Astrocyte of the cerebellum (primary cell): ENCODE measurements at places on chromosomes 5 and 9.

DNA sequence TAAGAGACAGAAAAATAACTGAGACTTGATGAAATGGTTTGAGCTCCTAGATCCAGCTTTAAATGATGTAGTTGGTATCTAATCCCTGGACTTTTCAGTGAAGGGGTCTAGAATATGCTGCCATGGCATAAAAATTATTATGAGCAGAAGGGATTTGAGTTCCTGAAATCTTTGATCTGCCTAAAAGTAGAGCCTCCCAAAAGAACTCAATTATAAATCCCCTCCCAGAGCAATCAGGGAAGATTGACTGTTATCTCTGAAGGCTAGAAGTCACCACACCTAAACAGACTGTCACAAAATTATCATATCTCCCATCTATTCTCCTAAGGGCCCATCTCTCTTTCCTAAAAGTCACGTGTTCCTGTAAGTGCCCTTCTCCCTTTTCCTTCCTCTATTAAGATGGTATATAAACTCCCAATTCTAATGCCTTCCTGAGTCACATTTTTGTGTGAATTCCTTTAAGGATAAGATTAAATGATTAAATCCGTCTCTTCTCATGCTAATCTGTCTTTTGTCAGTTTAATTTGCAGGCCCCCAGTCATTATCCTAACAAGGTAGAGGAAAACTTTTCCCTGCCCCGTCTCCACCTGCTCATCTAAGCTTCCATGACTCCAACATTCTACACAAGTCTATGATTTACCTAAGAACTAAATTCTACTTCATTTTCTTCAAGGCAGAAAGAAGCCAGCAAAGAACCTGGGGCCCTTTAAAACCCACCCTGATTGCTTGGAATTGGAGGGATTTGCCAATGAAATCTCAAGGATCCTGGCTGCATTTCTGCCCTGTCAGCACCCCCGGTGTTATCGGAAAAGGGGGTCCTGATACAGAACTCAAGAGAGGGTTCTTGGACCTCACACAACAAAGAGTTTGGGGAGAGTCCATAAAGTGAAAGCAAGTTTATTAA is 47.1 kb upstream of the PWWP2A start:
- no peak for DNase-seq

- no peak for DNase-seq
Observed at GRCh38 chr9:117412841-117413240, 2.0 kb downstream of the ASTN2 start.

GRCh38 chr5:115542651-115543364 is 1.8 kb downstream of the FEM1C start:
- no peak for DNase-seq

DNA sequence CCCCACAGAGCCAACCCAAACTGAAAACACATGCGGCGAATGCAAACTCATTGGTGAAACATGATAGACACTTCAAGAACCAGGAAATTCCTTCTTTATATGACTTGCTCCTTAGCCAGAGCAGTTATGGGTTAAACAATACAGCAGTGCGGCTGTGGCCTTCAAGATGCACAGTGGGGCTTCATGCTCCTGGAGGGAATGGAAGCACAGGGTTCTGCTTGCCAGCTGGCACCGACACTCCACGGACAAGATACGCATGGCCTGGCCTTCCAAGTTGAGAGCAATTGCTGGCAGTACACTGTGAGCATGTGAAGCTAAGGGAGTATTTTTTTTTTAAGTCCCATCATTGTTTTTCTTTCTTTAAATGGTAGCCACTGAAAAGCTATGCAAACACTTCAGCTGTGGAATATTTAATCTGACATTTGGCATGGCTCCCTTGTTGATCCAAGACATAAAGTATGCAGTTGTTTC is 451.6 kb upstream of the CD180 start:
- peak; percentile 99 for DNase-seq

DNA sequence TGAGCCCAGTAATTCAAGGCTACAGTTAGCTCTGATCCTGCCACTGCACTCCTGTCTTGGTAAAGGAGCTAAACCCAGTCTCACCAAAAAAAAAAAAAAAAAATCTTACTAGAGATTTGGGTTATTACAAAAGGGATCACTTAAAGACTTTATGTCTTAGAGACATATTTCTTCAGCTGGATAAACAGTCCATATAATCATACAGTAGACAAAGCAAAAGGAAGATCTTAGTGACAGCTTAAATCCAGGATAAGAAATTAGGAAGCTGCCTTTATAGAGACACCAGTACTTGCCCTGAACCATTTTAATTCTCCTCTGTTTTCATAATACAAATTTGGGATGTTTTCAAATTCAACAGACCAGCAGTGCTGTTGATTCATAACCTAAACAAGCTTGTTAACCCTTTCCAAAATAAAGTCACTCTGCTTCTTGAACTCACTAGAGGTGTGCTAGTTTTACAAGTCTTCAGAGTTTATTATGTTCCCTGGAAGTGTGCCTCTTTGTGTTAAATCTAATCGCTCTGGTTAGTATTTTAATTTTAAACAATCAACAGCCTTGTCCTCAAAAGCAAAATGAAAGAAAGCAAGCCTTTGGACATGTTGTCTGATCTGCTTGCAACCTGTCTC is 255.5 kb downstream of the ARRDC3 start:
- DNase-seq, result no peak

GRCh38 chr9:121071756-121072421 is 2.9 kb upstream of the CNTRL start:
- no peak for DNase-seq

DNA sequence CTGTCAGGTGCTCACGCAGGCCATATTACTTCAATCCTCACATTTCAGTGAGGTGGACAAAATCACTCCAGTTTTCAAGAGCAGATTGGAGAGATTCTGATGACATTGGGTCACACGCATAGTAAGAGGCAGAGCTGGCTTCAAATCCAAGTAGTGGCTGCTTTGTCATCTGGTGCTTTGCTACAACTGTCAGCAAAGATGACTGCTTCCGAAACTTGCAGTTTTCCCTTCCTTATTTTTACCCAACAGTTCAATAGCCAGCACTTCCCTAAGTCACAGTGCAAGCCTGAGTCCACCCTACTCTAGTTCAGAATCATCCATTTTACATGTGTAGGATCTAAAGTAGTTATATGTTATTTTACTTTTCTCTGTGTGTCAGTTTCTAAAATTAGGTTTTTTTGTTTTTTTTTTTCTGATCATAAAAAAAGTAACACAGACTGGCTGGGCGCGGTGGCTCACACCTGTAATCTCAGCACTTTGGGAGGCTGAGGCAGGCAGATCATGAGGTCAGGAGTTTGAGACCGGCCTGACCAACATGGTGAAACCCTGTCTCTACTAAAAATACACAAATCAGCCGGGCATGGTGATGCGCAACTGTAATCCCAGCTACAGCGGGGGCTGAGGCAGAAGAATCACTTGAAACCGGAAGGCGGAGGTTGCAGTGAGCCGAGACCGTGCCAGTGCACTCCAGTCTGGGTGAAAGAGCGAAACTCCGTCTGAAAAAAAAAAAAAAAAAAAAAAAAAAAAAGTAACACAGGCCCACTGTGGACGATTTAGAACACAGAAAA is 49.6 kb downstream of the ANKDD1B start:
- no peak for DNase-seq

GRCh38 chr5:54040018-54040417 is 270.4 kb downstream of the ARL15 start:
- DNase-seq, result no peak

GRCh38 chr5:68176802-68177479 is 38.6 kb upstream of the PIK3R1 start:
- DNase-seq, result no peak

GRCh38 chr9:129496473-129497004 is 124.4 kb downstream of the C9orf50 start:
- DNase-seq, result peak; percentile 94

- DNase-seq, result no peak
Observed at GRCh38 chr5:87951661-87952060, 317.0 kb downstream of the TMEM161B start.

- DNase-seq, result no peak
Observed at GRCh38 chr5:58235299-58235698, 224.6 kb downstream of the PLK2 start.

DNA sequence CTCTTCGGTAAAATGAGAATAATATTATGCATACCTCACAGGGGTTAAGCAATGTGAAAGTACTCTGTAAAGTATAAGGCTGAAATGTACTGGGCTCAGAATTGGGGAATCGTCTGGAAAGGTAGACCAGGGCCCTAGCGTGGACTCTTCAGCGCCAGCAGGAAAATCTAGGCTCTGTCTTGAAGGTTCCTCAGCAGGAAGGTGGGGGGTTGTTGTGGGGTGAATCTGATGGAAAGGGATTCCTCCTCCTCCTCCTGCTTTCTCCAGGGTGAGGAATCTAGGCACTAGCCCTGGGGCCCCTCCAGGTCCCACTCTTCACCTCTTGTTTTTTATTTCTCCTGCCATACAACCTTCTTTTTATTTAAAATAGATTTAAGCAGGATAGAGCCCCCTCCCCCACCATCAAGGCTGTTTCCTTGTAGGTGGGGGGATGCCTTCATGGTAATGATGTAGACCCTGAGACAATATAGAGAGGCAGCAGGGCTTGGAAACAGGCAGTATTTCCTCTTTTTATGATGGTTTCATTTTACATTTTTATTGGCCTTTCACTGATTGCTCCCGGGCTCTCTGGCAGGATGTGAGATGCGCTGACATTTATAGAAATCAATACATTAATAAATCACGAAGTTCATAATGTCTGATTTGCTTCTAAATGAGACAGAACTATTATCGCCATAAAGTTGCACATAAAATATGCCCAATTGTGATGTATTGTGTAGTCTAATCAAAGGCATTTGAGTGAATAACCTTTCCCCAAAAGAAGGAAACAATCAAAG is 78.9 kb upstream of the GABRP start:
- no peak for DNase-seq
